ENCODE measurements at places on chromosomes 12 and 14.

DNA sequence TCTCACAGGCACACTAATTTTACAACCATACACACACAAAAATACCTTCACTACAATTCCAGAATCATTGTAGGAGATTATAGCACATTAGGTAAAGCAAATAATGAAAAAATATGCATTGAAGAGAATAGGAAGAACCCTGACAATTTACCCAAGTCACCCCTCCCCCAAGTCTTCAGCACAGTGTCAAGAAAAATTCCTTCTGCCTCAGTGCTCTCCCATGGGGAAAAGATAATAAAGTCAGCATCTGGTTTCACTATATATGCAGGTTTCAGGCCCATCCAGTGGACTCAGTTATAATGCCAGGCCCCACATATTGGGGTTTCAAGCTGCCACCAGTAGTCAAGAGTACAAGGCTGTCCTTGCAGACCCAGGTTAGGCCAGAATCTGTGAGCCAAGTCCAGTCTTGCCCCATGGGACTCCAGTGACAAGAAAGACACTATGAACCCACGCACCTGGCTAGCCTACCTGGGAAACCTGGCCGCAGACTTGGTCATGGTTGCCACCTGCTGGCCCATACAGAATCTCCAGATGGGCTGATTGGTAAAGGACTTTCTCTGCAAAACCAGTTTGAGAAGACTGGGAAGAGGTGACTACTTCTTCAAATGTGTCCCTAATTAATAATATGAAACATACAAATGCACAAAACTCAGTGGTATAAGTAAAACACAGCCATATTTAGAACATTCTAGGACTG is 398.6 kb upstream of the FLRT2 start:
- DNase-seq: peak; percentile 4

DNA sequence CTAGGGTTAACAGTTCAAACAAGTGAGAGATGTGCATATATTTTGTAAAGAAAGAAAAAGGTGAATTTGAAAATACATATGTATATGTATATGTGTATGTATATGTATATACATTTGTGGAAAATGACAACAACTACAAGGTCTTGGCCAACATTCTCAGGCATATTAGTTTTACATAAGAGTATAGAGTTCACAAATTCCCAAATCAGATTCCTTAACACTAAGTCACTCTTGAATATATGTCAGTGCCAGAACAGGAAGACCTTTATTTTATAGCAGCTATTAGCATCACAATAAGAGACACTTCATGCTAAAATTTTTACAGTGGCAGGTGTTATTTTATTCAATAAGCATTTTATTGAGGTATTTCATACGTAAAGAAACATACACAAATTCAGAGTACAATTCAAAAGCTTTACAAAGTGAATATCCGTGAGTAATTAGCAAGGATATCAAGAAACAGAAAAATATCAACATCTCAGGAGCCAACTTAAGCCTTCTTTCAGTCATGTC is 179.7 kb downstream of the SLC6A15 start:
- no peak for DNase-seq

GRCh38 chr14:65304239-65304638 is 108.3 kb upstream of the FUT8 start:
- DNase-seq: no peak

GRCh38 chr12:90543841-90544240 is 411.1 kb downstream of the CCER1 start:
- DNase-seq: no peak

- no peak for DNase-seq
These were observed 513.0 kb downstream of the TMEM121 start for GRCh38 chr14:106039400-106039799.

DNA sequence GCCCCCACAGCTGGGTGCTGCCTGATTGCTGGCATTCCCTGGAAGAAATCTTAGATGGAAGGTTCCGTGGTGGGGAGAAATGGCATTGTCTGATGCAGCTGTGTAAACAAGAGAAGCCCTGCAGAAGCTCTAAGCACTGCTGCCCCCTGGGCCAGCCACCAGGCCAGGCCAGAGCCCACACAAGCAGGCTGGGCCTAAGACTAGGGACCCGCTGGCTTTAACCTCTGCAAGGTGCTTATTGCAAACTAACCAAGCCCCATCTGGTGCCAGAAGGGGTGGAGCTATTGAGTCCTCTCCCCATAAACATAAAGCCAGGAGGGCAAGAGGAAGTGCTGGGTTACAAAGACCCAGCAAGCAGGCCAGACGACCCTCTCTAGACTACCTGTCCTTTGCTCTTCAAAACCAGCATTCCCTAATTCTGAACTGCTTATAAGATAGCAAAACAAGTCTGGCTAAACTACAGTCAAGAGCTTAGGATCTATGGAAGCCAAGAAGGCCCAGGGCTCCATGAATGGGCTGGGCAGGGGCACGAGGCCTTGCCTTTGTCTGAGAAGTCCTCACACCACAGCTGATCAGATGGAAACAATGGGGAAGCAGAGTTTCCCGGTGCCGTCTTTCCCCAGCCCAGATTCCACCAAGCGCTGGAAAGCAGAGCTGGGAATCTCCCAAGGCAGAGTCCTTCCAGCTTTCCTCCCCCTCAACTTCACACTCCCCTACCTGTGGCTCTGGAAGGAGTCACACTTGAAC is 28.8 kb downstream of the P2RX4 start:
- DNase-seq: no peak

GRCh38 chr14:81535396-81536164 is 1.9 kb upstream of the SEL1L start:
- no peak for DNase-seq

DNA sequence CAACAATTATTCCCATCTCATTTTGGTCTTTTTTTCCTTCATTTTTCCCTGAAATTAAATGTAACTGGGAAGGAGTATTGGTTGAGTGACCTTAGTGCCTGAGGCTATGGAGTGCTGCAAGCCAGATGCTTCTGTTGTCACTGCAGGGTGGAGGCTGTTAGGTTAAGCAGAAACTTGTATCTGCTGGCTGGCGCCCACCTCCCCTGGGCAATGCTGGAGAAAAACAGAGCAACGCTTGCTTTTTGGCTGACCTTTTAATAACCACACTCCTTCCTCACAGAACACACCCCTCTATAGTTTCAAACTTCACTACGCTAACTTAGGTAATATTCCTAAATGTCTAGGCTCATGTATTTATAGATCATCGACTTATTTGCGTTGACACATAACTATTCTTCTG is 583.5 kb upstream of the NOVA1 start:
- DNase-seq: no peak

DNA sequence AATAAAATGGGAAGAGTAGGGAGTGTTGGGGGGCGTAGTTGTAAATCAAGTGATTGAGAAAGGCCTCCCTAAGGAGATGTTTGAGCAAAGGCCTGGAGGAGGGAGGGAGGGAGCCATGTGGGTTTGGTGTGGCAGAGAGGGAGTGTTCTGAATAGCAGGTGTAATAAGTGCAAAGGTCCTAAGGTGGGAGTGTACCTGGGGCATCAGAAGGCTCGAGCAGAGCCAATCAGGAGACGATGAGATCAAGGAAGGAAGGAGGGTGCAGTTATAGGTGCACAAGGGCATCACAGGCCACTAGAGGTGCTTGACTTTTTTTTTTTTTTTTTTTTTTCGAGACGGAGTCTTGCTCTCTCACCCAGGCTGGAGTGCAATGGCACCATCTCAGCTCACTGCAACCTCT is 77.9 kb upstream of the PLXNC1 start:
- no peak for DNase-seq

DNA sequence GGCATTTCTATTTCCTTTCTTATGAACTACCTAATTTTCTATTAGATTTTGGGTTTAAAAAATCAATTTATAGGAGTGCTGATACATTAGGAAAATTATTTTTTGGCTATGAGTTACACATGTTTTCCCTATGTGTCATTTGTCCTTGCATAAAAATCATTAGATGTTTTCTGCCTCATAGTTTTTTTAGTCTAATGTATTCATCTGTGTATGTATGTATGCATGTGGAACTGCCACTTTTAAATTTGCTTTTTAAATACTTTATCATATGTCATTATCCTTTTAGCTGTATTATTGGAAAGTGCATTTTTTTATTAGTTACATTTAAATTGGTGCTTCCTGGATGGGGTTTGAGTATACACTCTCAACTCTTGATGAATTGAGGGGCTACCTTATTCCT is 78.7 kb upstream of the CEP83 start:
- DNase-seq: no peak

DNA sequence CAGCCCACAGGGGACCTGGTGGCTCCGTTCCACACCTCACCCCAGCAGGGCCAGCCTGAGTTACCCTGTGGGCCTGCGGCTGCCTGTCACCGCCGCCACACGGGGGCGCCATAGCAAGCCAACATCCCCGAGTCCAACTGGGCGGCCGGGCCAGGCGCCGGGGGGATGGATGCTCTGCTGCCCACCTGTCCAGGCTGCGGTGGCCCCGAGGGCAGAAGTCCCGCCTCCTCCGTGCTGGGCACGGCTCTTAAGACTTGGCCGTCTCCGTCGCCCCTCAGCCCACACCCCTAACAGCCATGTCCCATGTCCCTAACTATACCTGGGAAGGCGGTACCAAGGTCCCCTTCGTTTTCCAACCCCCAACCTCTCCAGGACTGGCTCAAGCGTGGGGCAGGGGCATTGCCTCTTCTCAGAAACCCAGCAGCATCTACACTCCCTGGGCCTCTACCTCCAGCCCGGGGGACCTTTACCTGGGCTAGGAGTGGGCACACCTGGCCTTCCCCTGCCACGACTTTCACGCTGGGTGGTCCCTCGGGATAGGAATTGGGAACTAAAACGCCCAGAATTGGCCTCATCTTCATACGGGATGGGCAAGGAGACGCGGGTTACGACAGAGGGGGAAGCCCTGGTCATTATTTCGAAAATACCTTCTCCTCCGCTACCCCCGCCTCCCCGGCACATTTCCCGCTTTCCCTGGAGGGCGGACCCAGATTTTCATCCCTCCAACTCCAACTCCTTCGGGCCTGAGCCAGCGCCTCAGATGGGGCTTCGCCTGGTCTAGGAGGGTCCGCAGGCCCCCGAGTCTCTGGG is 1.1 kb upstream of the CYP46A1 start:
- peak; percentile 93 for DNase-seq

GRCh38 chr12:107493666-107494065 is 191.9 kb upstream of the PWP1 start:
- DNase-seq: no peak

DNA sequence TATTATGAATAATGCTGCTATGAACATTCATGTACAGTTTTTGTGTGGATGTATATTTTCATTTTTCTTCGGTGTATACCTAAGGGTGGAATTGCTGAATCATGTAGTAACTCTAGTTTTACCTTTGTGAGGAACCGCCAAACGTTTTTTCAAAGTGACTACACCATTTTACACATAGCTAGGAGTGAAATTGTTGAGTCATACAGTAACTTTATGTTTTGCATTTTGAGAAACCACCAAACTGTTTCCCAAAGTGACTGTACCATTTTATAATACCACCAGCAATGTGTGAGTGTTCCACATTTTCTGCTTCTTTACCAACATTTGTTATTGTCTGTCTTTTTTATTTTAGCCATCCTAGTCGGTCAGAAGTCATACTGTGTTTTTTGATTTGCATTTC is 3.1 kb upstream of the TPH2 start:
- no peak for DNase-seq

- no peak for DNase-seq
These were observed 10.6 kb upstream of the SPPL3 start for GRCh38 chr12:120914794-120915193.

GRCh38 chr12:75623631-75624154 is 112.3 kb upstream of the KRR1 start:
- DNase-seq: peak; percentile 6

DNA sequence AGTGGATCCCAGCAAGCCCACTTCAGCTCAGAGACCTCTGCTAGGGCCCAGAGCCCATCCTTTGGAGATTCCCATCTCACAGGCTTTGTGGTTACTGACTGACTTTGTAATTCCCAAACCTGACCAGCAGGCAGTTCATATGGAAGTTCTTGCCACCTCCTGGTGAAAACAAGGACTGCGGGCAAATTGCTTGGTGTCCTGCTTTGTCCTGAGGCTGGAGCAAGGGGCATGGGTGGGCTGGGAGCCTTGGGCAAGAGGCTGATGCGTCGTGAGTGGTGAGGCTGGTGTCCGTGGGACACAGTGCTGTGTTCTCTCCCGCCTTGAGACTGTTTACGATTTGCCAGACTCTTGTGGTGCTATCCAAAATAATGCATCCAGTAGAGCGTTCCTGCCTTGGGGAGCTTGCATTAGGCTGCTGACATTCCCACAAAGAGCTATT is 91.0 kb downstream of the LRRC74A start:
- peak; percentile 76 for DNase-seq

GRCh38 chr14:100586403-100587085 is 673 bp downstream of the BEGAIN start:
- no peak for DNase-seq

DNA sequence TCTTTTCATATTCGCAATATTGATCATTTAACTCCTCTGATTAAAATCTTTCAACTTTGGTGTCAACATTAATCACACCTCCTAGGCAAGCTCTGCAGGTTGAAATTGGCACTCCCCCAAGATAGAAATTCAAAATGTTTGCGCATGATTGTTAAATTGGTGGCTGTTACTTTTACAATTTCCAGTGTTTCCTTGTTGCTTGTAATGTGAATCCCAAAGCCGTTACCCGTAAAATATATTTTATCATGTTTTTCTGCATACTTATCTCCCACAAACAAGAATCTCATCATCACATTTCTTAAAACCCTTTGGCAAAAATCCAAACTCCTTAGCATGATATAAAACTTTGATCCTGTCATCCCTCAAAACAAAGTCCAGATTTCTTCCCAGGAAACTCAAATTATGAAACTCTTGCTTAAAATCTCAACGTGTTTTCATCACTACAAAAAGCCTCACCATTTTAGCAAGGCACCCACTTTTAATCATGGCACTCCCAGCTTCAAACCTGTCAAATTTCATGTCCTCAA is 14.7 kb downstream of the RTL1 start:
- no peak for DNase-seq

DNA sequence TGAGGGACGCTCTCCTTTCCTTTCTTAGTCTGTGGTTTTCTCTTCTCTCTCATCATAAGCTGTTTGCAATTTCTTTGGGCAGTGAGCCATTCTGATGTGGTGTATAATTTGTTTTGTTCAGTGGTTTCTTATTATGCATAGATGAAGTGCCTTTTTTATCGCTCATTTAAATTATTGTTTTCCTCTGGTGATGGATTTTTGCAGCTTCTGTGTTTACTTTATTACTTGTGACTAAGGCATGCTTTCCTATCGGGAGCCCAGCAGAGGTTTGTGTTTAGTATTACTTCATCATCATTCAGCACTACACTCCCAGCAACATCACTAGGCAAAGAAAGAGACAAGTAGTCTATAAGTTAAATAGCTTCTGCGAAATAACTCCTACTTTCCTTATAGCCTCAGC is 586.6 kb upstream of the NOVA1 start:
- DNase-seq: no peak

Measured in HuH-7 (cell line).